ENCODE measurements at places on chromosomes 1 and 21.

- no peak for DNase-seq
These were observed 73.6 kb downstream of the TBX15 start for GRCh38 chr1:118914379-118915161.

GRCh38 chr1:48061162-48062136 lies 64.3 kb upstream of the TRABD2B start:
- DNase-seq = no peak

GRCh38 chr1:230979952-230980351 lies 1.1 kb downstream of the ARV1 start:
- no peak for DNase-seq

DNA sequence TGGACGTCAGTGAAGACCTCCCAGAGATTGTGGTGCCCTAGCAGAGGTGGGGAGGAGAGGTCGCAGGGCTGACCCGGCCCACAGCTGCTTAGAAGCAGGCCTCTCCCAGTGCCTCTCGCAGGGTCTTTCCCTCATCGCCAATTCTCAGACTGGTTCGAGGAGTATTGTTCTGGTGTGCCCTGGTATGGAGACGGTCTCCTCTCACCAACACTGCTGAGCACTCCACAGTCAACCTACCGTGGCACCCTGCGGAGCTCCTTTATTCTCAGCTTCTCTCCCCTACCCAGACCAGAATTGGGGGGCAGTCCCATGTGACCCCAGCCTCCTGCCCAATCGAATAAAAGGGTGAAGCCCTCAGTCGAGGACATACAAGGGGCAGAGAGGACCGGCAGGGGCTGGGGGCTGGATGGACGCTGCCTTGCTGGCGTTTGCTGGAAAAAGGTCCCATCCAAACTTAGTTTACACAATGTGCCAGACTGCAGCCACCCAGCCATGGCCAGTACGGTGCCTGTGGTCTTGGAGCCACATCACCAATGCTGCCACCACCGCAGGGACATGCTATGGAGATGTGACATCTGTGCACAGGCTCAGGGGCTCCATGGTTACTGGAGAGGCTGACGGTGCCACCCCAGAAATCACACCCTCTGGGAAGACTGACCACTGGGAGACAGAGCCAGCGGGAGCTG lies 80.8 kb downstream of the STUM start:
- no peak for DNase-seq

DNA sequence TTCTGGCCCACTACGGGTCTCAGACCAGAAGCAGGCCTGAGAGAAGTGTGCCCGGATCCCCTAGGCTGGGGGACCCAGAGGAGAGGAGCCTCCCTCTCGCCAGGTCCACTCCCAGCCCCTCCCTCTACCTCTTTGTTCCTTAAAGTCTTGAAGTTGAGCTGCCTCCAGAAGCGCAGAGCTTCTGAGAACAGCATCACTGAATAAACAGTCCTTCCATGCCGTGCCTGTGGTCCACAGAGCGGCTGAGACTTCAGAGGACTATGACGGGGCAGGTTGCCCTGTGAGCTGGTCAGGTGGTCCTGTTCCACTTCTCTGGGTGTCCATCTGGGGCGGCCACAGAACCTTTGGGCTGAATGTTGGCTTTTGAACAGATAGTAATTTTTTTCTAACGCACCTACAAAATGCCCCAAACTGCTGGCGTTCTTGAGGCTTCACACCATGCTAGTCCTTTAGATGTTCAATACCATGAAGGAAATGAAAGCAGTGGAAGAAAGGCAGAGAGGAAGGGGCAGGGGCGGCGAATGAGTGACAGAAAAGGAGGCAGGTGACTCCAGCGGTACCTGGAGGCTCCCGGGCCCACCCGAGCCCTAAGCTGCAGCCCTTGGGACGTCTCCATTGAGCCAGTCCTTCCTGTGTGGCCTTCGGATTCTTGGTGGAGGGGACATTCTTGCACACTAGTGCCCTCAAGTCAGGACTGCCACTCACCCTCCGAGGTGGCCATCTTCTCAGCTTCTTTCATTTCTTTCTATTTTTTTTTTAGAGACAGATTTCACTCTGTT lies 239.3 kb upstream of the VAMP3 start:
- DNase-seq = no peak

DNA sequence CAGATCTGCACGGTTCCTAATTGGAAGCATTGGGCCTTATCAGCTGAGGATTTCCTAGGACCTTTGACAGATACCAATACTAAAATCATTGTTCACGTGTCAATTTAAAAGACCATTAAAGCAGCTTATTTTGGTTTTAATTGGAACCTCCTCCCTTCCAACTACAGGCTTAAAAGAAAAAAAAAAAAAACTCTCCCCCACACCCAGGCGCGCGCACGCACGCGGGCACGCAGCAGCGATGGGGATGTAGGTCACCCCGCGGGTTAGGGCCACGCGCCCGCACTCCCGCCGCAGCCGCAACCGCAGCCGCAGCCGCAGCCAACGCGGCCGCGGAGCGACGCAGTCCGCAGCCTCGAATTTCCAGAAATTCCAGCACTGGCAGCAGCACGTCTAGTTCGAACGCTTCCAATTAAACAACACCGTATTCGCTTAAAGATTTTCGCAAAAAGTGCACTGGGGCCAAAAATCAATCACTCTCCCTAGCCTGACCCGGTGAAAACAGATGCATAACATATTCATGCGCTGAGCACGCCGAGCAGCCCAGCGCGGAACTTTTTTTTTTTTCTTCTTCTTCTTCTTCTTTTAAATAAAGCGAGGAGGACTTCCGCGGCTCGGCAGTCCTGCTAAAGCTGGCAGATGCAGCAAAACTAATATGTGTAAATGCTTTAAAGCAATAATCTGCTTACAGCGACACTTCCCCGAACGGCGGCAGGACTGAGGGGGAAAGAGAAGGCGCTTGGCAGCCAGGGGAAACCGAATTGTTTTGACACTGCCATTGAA lies 13.3 kb upstream of the BARHL2 start:
- no peak for DNase-seq
